ENCODE measurements at places on chromosomes 6 and 20.

GRCh38 chr6:2385471-2385983 lies 140.1 kb upstream of the GMDS start:
- no peak for DNase-seq

GRCh38 chr20:16378712-16379370 lies 194.4 kb downstream of the KIF16B start:
- DNase-seq, result no peak

DNA sequence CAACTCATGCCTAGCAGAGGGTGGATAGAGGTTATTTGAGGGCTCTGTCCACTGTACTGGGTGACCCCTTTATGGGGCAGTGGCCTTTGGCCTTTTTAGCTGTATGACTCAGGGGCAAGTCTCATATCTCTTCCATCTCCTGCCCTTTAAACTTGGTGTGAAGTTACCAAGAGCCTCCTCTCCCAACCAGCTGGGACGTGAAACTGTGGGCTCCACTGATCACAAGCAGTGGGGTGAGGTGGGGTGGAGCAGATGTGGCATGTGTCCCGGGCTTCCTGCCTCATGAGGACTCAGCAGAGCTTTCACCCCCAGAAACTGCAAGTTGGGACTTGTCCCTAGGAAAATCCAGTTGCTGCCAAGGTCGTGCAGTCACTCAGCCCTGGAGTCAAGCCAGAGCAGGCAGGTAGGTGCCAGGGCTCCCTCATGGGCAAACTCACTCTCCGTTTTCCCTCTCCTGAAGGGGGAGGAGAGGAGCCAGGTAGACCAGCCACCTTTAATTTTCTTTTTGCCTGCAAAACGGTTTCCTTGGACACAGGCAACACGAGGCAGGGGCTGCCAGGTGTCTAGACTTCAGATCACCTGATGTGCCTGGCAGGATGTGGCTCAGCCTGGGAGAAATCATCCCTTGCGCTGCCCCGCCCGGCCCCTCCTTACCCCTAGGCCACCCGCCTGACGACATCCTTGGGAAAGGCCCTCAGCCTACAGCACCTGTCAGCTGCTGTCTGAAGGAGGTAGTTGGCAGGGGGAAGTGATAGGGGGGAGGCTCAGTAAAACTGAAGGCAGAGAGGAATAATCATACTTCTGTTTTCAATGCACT lies 4.0 kb downstream of the CDKN1A start:
- DNase-seq, result peak; percentile 64

- no peak for DNase-seq
Observed at GRCh38 chr20:4571759-4572531, 149.8 kb upstream of the PRND start.

DNA sequence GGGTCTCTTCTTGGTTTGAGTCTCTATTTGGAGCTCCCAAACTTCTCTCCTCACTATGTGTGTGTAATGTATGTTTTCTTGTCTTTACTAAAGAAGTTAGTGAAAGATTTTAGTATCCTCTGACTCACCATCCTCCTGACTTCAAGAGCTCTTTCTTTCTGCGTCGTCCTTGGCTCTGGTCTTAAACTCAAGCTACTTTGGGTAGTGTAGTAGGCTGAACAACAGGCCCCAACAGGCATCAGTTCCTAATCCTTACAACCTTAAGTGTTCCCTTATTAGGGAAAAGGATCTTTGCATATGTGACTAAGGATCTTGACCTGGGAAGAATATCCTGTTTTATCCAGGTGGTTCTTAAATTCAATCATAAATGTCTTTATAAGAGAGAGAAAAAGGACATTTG lies 810.2 kb downstream of the MAFB start:
- DNase-seq, result no peak

DNA sequence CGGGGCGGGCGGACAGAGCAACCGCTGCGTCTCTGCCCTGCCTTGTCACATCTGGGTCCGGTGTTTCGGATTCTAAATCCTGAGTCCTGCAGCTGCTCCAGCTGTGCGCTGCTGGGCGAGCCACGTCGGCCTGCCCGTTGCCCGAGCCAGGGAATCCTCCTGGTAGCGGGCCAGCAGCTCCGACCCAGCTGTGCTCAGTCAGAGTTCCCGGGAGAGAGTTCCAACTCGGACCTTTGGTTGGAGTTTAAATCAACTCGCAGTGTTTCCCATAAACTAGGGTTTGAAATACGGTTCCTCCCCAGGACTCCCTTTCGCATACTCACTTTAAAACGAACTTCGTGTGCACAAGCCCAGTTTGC lies 315 bp upstream of the PDE10A start:
- DNase-seq, result no peak

DNA sequence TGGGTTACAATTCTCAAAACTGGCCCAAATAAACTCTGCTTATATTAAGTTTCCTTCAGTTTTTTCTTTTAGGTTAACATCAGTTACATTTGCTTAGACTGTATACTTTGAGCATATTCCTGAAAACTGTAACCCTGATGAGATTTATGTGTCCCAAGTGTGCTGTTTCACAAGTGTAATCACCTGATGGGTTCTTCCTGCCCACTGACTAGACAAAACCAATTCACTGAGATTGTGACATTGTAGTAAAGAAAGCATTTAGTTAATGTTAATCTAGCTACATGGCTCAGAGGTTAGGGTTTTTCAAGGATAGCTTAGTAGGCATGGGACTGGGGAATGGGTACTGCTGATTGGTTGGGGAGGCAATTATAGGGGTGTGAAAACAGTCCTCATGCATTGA lies 53.6 kb downstream of the CCN2 start:
- no peak for DNase-seq

- DNase-seq, result no peak
Observed at GRCh38 chr6:74574794-74575193, 631.1 kb downstream of the COL12A1 start.

DNA sequence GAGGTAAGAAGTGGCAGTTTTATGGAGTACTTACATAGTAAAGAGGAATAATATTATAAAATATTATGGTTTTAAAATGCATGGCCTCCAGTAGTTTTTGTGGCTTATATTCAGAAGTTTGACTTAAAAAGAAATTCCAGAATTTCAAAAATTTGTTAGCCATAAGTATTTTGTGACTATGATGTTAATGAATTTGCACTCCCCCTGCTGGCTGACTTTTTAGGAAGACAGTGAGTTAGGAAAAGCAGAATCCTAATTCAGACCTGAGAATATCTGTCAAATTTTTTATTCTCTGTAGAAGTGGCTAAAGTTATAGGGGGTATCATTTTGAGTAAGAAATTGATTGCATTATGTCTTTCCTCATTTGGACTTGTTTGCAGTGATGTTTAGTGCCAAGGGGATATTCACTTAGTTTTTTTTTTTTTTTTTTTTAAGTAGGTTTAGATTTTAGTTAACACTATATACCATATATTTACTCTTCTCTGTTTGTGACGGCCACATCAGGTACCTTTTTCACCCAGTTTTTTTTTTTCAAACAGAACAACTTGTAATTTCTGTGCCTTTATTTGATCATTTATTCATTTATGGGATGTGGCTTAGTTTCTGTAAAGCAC lies 40.8 kb downstream of the ZFAND3 start:
- no peak for DNase-seq

DNA sequence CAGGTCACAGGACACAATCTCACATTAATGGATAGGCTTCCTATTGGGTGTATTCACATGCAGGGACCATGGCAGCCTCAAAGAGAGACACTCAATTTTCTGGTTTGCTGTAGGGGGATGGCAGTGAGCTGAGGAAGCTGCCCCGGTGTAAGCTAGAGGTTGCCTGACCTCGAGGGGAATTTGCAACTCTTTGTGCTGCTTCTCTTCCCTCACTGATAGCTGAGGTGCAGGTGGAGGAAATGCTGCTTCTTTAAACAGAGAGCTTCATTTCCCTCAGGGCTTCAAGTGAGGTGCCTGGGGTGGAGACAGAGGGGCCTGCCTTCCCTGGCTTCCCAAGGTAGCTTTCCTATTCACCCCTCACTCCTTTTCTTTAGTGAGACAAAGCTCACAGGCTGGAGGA lies 151.9 kb downstream of the CD83 start:
- no peak for DNase-seq

- DNase-seq, result no peak
Observed at GRCh38 chr6:32095338-32096086, 13.6 kb downstream of the TNXB start.

DNA sequence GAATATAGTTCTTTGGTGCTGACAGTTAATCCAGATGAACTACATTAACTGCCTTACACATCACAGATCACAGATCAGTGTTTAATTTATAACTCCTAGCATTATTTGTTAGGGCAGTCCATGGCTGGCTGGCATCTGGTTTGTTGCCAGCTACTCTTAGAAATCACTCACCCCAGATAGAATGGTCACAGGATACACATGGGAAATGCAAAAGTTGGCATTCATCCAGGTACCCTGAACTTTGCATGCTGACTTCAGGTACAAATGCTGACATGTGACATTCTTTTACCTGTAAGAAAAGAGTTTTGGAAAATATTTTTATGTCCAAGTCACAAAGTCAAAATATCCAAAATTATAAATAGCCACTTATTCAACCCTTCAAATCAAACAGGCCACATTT lies 20.2 kb downstream of the FBXL4 start:
- no peak for DNase-seq

DNA sequence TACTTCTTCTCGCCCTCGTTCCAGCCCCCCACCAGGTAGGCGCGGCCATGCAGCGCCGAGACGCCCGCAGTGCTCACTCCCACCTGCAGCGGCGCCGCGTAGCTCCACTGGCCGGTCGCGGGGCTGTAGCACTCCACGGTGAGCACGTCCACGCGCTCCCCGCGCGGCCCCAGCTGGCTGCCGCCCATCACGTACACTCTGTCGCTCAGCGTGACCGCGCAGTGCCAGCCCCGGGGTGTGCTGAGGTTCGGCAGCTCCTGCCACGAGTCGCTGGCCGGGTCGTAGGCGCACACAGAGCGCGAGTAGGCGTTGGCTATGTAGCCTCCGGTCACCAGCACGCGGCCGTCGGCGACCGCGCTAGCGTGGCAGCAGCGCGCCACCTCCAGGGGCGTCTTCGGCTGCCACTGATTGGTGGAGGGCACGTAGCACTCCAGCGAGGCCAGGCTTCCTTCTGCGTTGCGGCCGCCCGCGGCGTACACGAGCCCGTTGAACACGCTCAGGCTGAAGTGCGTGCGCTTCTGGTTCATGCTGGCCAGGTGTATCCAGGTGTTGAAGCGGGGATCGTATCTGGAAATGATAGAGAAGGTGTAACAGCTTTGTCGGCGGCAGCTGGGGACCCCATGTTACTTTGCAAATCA lies 13.7 kb downstream of the KLHL31 start:
- peak; percentile 89 for DNase-seq

DNA sequence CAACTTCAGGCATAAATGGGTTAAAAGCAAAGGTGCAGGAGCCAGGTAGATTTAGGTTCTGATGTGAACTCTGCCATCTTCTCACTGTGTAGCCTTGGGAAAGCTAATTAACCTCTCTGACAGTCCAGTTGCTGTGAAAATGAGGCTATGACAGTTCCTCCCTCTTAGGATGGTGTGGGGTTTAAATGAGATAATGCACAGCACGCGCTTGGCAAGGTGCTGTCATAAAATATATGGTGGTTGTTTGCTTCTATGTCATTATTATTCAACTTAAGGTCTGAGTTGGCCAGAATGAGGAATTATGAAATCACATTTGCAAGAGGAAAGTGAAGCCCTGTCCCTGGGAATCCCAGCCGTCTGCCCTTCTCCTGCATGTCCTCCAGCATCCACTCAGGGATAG lies 15.5 kb upstream of the BCAS1 start:
- no peak for DNase-seq

DNA sequence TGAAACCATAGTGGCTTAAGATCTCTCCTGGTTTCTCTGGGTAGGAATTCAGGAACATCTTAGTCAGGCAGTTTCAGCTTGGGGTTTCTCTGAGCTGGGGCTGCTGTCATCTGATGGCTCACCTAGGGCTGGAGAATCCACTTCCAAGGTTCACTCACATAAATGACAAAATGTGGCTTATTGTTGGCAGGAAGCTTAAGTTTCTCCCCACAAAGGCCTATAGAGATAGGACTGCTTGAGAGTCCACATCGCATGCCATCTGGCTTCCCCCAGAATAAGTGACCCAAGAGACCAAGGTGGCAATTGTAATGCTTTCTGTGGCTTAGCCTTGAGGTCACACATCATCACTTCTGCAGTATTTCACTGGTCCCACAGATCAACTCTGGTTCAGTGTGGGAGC lies 131.4 kb downstream of the EDN1 start:
- DNase-seq, result no peak

- DNase-seq, result no peak
Observed at GRCh38 chr6:54847799-54848597, 1.4 kb downstream of the FAM83B start.

DNA sequence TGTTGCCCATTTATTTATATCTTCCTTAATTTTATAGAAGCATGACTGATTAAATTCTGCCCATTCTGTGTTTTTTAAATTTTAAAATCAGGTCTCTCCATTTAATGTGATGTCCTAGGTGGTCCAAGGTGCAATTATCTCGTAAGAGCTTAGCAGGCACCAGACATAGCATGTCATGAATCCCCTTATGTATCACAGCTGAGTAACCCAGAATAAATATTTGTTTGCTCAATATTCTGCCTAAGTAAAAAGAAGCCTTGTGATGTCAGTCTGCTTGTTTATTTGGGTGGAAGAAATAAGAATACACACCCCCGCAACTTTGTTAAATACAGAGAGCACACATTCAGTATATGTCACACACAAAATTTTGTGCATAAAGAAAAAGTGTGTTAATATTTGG lies 211.3 kb downstream of the FARS2 start:
- no peak for DNase-seq

- DNase-seq, result no peak
Observed at GRCh38 chr20:46324379-46324778, 16.1 kb upstream of the CDH22 start.

GRCh38 chr6:166192136-166192535 lies 24.5 kb upstream of the TBXT start:
- no peak for DNase-seq

- DNase-seq, result no peak
Observed at GRCh38 chr6:22363714-22364239, 66.9 kb upstream of the PRL start.

DNA sequence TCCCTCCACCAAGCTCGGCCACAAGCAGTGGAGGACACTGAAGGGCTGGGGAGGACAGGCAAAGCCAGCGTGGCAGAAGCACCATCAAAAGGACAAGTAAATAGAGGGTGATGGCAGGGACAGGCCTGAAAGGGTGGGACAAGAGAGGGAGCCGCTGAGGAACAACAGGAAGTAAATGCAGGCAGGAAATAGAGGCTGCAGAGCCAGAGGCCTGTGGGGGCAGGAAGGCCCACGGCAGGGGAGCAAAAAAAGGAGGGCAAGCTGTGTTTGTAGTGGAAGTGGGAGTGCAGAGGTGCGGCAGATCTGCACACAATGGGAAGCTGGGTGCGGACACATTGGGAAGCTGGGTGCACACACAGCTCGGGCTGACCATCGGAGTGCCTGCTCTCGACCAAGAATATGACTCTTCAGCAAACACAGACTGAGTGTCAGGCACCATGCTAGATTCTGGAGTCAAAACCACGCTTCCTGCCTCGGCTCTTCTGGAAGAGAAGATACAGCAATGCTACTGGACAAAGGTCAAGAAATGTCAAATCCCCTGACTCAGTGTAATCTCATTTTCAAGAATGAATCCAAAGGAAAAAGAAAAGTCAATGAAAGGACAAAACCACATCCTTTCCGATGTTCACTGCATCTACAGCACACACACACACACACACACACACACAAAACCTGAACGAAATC lies 40.4 kb upstream of the RAB22A start:
- no peak for DNase-seq

GRCh38 chr20:45993197-45993951 lies 15.3 kb upstream of the MMP9 start:
- no peak for DNase-seq

GRCh38 chr6:147999001-147999540 lies 343.6 kb upstream of the SASH1 start:
- DNase-seq, result no peak

All from activated CD8-positive, alpha-beta memory T cell treated with anti-CD3 and anti-CD28 coated beads for 24 hours (primary cell).